Breast epithelium (tissue), 4 donors: ENCODE measurements at places on chromosomes 1 and 21. TPM values are rescaled to one million over a fixed set of nuclear protein-coding genes. Genes with fewer than 3 reads are reported as not detected.

OR2T2 gene
- not detected for total RNA-seq

OR2L13 gene
- total RNA-seq: 0.33 TPM

C2CD2 gene
- 41.6 TPM for total RNA-seq

KRTAP19-3 gene
- not detected for total RNA-seq

S100A1 gene
- 40.0 TPM for total RNA-seq

LRRIQ3 gene
- total RNA-seq: 0.33 TPM

ATP1A2 gene
- total RNA-seq: 229 TPM

LAMTOR2 gene
- total RNA-seq: 75.5 TPM

TMOD4 gene
- 0.73 TPM for total RNA-seq

MPL gene
- total RNA-seq: not detected

CYP2J2 gene
- total RNA-seq: 12.8 TPM

PROK1 gene
- total RNA-seq: 0.73 TPM

DPT gene
- total RNA-seq: 62.6 TPM

CENPF gene
- total RNA-seq: 1.3 TPM

- DNase-seq: no peak
Observed at GRCh38 chr1:167509587-167509986, 8.7 kb downstream of the CD247 start.

GRCh38 chr1:158506369-158506987 is 34.5 kb downstream of the OR10R2 start:
- no peak for DNase-seq

- DNase-seq: no peak
Observed at GRCh38 chr1:193222056-193222615, 35.7 kb upstream of the B3GALT2 start.

DNA sequence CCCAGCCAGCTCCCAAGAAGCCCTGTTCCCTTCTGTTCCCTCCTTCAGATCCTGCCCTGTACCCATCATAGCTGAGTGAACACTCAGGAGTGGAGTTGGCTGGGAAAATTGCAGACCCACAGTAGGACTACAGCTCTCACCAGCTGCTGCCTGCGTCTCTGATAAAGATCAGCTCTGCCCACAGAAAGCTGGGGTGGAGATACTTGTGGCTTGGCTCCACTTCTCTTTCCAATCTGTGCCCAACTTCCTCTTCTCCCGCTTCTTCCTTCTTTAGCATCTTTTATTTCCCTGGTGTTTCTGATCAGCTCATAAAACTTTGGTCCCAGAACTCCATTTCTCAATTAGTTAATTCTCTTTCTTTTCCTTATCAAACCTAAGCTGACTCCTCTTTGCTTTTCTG is 5.5 kb upstream of the CD1A start:
- no peak for DNase-seq

DNA sequence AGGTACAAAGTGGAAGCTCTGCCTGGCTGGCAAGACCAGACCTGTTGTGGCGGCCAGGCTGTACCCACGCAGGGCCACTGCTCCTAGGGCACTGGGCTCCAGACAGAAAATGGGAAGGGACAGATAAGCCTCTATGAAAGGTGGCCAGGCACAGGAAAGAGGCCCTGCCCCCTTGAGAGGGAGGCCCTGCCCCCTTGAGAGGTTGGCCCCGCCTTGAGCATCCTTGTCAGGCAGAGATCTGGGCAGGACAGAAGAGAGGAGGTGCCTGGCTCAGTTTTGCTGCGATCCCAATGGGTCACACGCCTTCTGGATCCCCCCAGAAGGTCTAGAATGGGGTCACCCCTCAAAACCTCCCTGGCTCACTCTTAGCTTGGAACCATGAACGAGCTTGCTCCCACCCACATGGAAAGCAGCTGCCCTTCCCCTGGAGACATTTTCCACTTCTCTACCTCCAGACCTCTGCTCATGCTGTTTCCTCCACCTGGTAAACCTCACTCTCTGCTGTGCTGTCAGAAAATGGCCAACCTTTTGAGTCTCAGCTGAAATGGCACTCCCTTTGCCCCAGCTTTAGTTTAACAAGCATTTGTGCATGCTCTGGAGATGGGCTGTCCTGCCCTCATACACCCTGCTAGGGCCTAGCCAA is 17.5 kb upstream of the ECE1 start:
- DNase-seq: no peak

- DNase-seq: no peak
Observed at GRCh38 chr1:1974834-1975233, 28.8 kb downstream of the CFAP74 start.

GRCh38 chr1:44832056-44832705 is 10.9 kb downstream of the PTCH2 start:
- DNase-seq: no peak

DNA sequence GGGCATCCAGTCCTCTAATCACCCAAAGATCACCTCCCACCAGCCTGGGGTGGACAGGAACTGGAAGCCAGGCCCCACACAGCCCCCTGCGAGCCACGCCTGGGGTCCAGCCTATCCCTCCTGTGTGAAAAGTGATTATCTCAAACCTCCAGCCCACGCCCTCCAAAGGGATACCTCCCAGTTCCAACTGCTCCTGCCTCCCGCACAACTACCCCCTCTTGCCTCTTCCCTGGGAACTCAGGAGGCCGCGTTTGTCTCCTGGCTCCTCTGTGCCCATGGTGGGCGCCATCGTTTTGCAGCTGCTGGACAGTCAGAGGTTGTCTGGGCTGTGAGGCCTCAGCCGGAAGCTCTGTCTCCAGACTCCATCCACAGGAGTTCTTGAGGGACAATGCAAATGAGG is 305.9 kb downstream of the AJAP1 start:
- no peak for DNase-seq

DNA sequence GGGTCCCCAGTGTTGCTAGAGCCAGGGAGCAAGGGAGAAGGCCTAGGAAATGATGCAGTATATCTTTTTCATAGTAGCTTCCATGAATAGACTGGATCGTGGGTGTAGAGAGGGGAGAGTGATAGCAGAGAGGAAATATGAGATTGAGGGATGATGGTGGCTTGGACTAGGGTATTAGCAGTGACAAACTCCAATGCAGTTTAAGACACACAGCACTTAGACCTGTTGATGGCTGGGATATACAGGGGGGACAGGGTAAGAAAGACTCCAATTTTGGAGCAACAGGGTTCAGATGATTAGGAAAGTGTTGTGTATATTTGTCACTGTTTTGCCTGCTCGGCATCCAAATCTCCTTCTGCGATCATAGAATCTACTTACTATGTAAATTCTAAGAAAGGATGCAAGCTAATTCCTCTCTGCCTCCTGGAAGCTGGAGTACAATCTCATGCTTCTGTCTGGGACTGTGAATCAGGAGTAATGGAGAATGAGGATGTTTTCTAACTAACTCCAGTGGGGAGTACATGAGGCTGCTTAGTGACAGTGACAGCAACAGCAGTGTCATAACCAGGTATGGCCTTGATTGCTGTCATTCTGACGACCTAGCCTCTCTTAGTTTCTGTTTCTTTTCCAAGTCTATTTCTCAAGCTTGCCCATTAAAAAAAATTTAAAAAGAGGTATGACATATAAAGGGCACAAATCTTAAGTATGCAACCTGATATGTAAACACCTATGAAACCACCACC is 47.5 kb downstream of the SYDE2 start:
- DNase-seq: no peak

- DNase-seq: no peak
Observed at GRCh38 chr1:147654511-147654910, 15.8 kb downstream of the ACP6 start.

DNA sequence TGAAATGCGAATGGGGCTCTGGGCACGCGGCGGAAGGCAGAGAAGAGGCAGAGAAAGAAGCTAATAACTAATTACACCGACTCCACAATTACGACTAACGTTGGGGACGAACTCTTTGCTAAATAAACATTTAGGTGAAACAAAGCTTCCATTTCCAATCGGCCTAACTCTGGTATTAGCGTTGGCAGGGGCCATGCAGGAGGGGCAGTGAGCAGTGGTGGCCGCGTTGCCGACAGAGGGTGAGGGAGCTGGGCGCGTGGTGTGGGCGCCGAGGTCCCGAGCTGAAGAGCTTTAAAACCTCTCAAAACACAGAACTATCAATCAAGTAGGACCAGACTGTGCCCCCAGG is 553 bp upstream of the NDUFV3 start:
- peak; percentile 25 for DNase-seq

GRCh38 chr1:26302733-26303405 is 3.6 kb downstream of the UBXN11 start:
- DNase-seq: no peak

DNA sequence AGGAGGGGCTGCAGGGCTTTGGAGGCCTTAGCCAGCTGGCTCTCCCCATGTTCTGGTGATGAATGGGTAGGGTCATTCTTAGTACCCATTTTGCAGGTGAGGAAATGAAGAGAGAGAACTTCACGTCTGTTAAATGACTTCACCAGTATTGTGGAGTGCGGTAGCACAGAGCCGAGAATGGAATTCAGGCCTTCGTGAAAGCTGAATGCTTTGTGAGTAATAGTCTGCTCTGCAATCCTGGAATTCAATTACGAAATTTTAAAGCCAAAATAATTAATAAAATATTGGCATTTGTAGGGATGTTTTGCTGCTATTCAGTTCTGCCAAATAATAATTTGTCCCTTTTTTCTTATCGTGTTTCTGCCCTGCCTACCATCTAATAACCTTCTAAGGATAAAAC is 197.7 kb downstream of the GREM2 start:
- DNase-seq: no peak

GRCh38 chr1:211738691-211739301 is 63.4 kb upstream of the NEK2 start:
- DNase-seq: no peak

GRCh38 chr1:176379626-176380339 is 83.2 kb upstream of the PAPPA2 start:
- DNase-seq: no peak

DNA sequence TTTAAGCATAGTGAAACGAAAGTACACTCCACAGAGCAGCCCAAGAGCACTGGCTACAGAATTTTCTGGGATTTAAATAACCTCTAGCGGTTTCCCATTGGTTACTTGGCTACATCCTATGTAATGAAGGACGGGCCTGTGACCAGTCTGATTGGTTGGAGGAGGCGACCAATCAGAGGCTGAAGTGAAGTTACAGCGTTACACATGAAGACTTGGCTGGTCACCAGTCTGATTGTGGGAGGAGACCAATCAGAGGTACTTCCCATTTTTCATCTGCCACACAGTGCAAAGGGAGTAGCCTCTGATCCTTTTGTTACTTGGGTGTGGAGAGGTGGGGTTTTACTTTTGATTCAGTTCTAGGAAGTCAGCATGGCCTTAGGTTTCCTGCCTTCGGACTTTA is 142.7 kb upstream of the SERTAD4 start:
- DNase-seq: no peak

DNA sequence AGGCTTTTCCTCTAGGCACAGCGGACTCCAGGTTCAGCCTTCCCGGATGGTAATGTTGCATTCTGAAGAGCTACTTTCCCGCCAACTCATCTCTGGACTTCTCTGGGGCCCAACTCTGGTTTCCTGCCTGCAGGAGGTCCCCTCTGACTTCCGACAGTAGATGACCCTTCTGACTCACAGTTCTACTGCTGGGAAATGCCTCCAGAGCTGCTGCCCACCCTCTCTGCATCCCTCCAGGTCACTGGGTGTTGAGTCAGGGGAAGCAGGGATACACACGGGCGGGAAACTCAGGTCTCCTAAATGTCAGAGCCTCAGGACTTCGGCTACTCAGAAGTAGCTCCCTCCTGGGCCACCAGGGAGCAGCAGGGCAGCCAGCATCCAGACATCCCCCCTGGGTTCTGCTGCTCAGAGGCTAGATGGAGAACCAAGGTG is 2.1 kb upstream of the KIF21B start:
- no peak for DNase-seq

GRCh38 chr1:227242811-227243682 is 75.2 kb downstream of the CDC42BPA start:
- DNase-seq: no peak
